ENCODE measurements at places on chromosomes 3 and 15. TPM values are rescaled to one million over a fixed set of nuclear protein-coding genes. Genes with fewer than 3 reads are reported as not detected.

- no peak for DNase-seq
Observed at GRCh38 chr3:127691489-127691888, 18.7 kb downstream of the ABTB1 start.

DNA sequence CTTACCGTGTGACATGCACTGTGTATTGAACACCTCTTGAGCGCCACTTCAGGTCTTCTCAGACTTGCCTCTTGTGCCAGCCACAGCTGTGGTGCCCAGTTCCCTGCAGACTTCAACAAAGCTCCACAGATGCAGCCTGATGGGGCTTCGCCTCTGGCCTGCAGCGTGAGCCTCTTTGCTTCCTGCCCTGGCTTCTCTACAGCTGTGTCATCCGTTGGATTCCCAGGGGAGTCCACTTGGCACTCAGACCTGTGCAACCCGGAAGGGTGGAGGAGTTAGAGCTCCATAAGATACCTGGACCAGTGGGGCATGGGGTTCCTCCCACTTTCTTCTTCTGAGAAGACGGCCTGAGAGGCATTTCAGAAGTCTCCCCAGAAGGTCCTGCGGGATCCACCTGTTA is 57.7 kb upstream of the BNIP2 start:
- DNase-seq = no peak

GRCh38 chr3:46998852-46999515 is 19.5 kb downstream of the NBEAL2 start:
- DNase-seq = no peak

DNA sequence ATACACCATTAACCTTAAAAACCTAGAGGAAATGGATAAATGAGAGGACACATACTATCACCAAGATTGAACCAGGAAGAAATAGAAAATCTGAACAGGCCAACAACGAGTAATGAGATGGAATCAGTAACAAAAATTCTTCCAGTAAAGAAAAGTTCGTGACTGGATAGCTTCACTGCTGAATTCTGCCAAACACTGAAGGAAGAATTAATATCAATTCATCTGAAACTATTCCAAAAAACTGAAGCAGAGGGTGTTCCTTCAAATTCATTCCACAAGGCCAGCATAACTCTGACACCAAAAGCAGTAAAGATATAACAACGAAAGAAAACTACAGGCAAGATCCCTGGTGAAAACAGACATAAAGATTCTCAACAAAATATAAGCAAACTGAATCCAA is 195.8 kb upstream of the GPR149 start:
- DNase-seq = peak; percentile 18

DNA sequence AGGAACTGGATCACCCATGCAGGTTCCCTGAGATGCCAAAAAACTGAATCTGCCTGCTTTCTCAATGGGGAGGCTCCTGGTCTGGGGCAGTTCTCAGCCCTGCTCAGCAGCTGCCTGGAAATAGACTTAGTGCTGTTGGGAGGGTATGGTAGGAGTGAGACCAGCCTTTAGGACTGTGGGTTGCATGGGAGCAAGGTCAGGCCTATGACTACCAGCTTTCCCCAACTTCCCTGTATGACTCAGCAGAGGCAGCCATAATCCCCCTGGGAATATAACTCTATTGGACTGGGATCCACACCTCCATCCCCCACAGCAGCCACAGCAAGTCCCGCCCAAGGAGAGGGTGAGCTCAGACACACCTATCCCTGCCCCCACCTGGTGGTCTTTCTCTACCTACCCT is 87.0 kb downstream of the CFAP44 start:
- no peak for DNase-seq

Gene CX3CR1
- polyA plus RNA-seq = 6.7 TPM

Gene C3orf22
- not detected for polyA plus RNA-seq

Gene EBLN2
- 4.0 TPM for polyA plus RNA-seq
